ENCODE measurements at places on chromosomes 4 and X.

- no peak for DNase-seq
These were observed 121.8 kb upstream of the EDA2R start for GRCh38 chrX:66760651-66761050.

- DNase-seq = no peak
These were observed 47.5 kb downstream of the ZGRF1 start for GRCh38 chr4:112589206-112589605.

DNA sequence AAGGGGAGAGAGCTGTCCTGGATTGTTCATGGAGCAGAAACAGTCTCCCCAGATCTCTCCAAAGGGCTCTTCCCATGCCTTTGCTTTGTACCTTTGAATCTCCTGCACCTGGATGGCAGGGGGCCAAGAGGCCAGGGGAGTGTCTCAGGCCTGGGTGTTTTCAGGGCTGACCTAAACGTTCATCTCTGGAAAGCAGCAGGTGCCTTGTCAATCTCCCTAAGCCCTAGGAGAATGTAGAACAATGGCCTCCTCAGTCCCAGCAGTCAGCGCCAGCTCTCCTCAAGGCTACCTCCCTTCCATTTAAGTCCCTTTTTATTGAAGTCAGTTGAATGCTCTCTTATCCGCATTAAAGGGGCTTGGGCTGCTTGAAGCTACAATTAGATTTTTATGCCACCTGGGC is 31.2 kb upstream of the NSUN7 start:
- peak; percentile 53 for DNase-seq

- no peak for DNase-seq
These were observed 315.7 kb downstream of the FBXW7 start for GRCh38 chr4:152220201-152220666.

DNA sequence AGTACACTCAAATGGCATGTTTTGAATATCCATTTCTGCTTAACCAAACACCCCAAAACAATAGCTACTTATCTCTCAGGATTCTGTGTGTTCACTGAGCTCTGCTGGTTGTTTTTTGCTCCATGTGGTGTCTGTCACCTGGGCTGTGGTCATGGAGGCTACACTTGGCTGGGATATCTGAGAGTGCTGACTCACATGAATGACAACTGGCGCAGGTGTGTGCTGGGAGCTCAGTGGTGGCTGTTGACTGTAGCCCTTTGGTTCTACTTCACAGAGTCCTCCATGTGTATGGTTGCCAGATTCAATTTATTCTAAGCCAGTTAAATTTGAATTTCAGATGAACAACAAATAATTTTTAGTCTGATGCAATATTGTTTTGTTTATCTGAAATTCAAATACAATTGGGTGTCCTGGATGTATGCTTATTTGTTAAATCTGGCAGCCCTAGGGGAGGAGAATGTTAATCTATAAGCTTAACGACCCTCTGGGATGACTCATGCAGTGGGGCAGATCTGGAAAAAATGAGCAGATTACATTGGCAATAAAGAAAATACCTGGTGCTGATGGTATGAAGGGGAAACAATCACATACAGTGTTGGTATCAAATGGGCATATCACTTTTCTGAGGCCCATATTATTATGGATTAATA is 28.2 kb upstream of the TCEAL4 start:
- no peak for DNase-seq

DNA sequence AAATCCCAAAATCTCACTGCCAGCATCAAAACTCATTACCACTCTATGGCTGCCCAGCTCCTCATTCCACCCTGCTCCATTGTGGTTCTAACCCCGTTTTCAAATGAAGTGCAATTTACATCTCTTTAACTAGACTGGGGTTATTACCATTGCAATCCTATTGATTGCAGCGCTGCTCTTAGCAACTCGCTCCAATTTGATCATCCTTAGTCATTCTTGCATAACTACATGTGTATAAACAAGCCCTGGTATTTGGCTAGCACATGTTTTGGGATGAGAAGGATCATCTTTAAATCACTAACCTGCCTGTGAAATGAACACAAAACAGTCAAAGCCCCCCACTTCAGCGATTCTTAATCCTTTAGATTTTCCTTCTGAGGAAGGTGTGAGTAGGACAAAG is 340.1 kb upstream of the PPARGC1A start:
- no peak for DNase-seq

- DNase-seq = peak; percentile 41
These were observed 7.0 kb upstream of the CDKN2AIP start for GRCh38 chr4:183437452-183437851.

GRCh38 chr4:78684325-78685079 is 91.6 kb upstream of the BMP2K start:
- DNase-seq = no peak

DNA sequence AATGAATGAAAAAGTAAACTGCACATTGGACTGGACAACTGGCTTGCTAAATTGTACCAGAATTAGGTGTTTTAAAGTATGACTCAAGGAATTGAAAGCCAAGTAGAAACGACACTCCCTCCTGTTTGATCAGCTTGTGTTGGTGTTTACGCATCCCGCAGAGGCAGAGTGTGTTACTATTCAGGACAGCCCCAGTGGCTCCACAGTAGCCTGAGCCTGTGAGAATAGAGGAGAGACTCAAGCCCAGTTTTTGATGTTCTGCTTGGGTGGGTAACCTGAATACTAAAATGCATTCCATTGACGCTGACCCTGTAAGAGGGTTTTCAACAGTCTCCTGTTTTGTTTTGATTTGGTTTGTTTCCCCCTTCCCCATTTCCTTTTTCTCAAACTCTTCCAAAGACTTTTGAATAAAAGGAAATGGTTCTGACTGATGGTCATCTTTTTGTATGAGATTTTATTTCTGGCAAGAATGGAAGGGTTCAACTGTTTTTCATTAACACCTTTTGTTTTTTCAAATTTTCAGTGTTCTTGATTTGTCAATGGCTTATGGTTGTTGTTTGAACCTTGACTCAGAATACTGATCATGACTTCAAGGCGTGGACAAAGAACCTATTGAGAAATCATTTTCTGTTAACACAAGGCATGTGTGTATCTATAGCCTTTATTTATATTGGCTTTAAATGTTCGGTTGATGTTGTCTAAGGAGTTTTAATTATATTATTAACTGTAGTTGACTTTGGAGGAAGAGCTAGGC is 10.2 kb downstream of the ADGRL3 start:
- DNase-seq = no peak

- no peak for DNase-seq
These were observed 18.9 kb downstream of the LEF1 start for GRCh38 chr4:108149588-108150380.

DNA sequence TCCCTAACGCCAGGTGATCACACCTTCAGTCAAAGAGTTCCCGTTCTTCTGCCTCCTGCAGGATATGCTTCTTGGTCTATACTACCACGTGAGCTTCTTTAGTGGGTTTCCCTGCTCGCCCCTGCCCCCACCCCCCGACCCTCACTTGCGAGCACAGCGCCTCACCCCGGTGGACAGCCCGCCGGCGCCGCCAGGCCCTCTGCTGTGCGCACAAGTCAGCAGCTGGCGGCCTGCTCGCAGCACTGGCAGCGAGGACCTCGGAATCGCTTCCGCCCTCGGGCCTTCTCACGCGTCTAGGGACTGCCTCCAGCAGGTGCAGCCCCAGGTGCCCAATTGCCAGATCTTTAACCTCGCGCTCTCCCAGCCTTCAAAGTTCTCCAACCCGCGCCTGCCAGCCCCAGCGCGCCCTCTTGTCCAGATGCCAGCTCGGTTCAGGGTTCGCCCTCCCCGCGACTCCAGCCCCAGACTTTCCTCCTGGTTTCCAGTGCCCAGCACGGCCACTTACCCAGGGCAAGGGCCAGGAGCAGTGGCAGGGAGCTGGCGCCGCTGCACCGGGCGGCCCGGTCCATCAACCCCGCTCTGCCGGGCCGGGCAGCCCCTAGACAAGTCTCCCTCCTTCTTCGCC is 454 bp downstream of the BTC start:
- DNase-seq = peak; percentile 92

All from small intestine (tissue), 16 donors.